ENCODE measurements at places on chromosomes 1 and 21.

GRCh38 chr1:245926888-245927287 is 580.2 kb downstream of the SMYD3 start:
- no peak for DNase-seq

DNA sequence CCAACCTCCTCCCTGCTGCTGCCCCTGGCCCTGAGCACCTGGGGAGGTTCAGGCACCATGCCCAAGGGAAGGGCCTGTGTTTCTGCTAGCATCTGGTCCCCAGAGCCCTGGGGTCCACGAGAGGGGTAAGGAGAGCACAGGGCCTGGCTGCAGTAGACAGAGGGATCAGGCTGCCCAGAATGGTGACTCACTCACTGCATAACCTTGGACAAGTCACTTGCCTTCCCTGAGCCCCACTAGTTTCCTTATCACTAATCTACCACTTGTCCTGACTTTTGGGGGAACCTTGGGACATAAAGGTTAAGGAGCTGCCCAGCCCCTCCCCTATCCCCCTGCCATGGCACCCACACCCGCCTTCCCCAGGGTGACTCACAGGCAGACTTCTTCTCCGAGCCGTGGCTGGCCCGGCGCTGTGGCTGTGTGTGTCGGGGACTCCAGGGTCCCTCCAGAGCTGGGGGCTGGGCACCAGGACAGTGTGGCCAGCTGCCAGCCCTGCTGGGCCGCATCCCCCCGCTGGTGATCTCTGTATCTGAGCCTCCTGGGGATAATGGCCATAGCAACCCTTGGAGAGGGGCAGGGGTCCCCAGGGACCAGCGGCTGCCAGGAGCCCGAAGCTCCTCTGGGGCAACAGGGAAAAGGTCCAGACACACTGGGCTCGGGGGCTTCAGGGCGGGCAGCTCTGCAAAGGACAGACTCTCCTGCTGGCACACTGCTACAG is 4.0 kb downstream of the ARHGEF19 start:
- no peak for DNase-seq

DNA sequence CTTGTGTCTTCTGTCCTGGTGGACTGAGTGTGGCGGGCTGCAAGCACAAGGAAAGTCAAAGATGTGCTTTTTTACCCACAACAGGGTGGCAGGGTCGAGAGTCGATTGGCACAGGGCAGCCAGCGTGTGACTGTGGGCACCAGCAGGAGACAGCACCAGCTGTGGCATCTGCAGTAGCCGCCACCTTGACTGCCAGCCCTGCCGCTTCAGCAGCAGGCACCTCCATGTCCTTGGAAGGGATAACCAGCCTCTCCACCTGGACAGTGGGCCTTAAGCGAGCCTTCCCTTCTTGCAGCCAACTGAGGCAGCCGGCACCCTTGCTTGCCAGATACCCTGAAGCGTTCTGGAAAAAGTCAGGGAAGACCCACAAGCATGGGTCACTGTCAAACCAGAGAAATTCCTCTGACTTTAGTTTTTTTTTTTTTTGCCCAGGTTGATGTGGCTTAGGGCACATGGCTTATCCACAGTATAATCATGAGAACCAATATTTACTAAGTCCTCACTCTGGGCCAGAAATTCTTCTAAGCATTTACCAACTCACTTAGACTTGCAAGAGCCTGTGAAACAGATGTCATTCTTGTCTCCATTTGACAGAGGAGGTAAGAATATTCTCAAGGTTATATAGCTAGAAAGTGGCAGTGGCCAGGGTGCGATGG is 30.1 kb upstream of the PTGFRN start:
- no peak for DNase-seq

DNA sequence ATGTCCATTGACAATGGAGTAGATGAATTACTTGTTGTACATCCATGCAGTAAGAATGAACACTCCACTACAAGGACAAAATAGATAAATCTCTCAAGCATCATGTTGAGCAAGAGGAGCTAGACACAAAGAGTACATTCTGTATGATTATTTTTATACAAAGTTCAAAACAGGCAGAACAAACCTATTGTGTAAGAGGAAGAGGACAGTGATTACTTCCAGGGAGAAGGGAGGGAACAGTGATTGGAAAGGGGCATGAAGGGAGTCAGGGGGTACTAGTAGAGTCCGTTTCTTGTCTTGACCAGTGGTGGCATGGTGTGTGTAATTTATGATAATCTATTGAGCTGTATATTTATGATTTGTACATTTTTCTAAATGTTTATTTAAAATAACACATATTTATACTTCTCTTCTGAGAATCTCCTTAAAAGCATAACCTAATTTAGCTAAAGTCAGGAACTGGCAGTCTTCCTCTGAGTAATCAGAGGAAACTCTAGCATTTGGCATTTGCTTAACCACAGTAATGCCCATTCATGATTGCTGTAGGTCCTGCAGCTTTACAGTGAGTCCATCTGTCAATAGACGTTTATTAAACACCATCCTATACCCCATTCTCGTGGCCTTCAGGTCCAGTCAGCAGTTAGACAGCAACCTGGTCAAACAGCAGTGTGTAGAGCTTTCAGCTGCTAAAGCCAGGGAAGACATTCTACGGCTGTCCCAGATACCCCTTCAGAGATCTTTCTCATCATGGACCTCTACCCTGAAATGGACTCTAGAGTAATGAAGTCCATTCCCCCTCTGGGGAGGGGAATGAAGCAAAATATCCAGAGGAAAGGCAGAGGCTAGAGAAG is 114.1 kb upstream of the GALNT2 start:
- no peak for DNase-seq

DNA sequence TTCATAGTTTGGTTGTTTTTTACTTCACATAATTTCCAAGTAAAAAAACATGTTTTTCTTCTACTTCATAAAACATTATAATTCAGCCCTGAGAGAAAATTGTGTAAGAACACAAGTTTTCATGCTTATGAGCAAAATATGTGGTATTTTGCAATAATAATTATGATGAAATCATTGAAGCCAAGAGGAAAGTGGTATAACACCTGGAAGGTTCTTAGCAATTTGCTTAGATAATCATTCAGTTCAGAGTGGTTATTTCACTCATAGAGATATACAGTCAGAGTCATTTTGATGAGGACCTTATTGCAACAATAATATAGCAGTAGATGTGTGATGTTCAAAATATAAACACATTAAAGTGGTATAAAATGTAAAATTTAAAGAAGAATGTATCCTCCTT is 94.5 kb downstream of the PLPPR4 start:
- DNase-seq, result no peak

GRCh38 chr21:43021756-43022600 is 47.6 kb downstream of the PKNOX1 start:
- no peak for DNase-seq

DNA sequence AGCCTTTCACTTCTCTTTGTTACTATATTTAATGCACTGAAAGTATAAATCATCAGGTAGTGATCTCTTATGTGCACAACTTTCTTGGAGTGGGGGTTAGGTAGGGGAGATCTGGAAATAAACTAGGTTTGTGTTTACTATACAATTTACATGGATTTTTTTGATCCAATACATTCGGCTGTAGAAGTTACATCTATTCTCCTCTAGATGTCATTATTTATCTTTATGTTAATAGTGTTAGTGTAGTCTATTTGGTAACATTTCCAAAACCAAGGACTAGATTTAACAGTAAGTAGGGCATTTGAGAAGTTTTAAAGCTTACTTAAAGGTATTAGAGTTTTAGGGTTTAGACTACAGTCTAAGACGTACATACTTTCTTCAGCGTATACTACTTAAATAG is 5.4 kb downstream of the VPS45 start:
- DNase-seq, result no peak

DNA sequence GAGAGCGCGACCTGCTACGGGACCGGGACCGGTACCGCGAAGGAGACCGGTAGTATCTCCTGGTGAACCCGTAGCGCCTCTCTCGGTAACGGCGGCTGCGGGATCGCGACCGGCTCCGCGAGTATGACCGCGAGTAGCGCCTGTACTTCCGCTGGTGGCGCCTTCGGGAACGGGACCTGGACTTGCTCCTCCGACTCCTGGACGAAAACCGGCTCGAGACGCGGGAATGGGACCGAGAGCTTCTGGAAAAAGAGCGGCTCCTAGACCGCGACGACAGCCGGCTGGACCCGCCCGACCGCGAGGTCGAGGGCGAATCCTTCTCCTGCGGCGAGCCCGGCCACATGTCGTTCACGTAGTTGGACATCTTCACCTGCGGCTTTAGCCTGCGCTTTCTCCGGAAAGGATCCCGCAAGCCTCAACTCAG is 642 bp downstream of the RSRP1 start:
- DNase-seq, result no peak

DNA sequence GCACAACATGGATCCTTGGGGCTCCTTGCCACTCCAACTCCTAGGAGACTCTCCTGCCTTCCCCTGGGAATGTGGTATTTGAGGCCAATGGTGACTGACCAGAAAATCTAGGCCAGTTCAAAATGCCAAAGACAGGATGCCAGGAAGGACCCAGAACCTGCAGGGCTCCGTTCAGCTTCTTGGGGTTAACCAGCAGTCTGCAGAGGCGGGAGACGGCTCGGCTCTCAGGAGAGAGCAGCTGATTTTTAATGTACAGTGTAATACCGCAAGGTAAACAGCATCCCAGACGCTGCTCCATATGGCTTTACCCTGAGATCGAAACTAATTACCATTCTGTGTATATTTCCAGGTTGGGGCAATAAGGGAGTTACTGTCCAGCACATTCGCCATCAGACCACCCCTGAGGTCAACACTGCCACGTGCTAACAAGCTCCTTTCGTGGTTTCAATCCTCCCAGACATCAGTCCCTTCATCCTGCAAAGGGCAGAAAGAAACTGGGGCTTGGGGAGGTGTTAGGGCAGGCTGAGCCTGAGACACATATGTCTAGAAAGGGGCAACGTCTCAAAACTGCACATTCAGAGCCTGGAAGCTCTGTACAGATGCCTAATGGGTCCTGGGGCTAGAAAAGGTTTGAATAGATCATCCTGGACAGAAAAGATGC is 16.7 kb downstream of the ITPKB start:
- no peak for DNase-seq

- DNase-seq, result no peak
Observed at GRCh38 chr1:227556288-227556687, 7.1 kb upstream of the ZNF678 start.

DNA sequence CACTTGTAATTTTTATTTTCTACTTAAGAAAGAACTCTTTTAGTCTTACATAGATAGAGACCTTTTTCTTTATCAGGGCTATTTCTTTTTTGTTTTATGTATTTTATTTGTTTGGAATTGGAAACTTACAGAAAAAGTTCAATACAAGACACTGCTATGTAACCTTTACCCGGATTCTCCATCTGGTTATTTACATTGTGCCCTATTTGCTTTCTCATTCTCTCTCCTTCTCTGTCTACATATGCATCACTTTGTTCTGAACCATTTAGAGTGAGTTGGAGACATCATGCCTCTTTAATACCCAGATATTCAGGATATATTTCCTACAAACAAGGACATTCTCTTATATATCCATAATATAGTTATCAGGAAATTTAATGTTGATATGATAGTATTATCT is 18.3 kb downstream of the AXDND1 start:
- no peak for DNase-seq
